ENCODE measurements at places on chromosomes 7 and 10.

GRCh38 chr10:6543431-6544005, 36.6 kb downstream of the PRKCQ start:
- no peak for DNase-seq

- DNase-seq: no peak
Observed at GRCh38 chr10:16626697-16627096, 105.0 kb upstream of the C1QL3 start.

GRCh38 chr7:17299483-17299991, 1.1 kb downstream of the AHR start:
- peak; percentile 41 for DNase-seq

DNA sequence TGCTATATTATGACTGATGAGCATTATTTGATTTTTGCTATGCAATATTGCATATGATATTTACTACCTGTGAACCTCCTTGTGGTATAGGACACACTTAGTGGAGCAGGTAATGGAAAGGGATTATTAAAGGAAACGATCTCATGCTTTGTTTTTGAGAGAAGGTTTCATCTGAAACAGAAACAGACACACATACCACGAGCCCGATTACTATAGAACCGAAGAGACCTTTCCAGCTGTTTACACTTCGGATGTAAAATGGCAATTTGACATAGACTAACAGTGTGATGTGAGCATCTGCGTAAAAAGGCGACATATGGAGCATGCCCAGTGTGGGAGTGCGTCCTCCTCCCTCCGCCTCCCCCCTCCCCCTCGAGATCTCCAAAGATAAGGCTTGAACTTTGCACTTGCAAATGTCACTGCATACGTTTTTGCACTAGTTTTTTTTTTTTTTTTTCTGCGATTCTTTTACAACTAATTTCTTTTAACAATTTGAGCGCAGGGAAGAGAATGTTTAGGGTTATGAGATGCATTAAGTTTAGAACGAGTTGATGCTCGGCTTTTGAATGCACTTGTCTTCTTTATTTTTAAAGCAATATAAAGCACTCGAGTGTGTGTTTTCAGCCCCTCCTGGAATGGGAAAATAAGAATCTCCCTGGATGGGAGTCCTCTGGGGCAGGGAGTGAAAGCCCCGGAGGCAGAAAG, 251.0 kb downstream of the NSUN6 start:
- DNase-seq: peak; percentile 9

- no peak for DNase-seq
Observed at GRCh38 chr7:20021831-20022230, 195.4 kb downstream of the MACC1 start.

DNA sequence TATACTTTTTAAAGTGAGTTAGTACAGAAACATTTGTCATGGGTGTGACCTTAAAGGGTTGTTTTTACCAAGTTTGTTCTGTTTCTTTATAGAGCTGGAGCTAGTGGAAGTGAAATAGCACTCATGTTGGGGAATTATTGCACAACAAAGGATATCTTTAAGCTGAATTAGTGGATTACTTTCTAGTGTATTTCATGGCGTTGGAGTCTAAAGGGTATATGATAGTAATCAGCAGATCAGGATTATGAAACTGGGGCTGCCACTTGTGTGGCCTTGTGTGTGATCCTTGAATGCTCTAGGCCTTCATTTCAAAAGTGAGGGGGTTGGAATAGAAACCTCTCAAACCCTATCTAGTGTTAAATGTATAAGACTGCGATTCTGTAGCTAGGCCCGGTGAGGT, 123.6 kb downstream of the LYZL1 start:
- DNase-seq: no peak

GRCh38 chr10:29078919-29079318, 210.0 kb upstream of the LYZL1 start:
- DNase-seq: no peak

DNA sequence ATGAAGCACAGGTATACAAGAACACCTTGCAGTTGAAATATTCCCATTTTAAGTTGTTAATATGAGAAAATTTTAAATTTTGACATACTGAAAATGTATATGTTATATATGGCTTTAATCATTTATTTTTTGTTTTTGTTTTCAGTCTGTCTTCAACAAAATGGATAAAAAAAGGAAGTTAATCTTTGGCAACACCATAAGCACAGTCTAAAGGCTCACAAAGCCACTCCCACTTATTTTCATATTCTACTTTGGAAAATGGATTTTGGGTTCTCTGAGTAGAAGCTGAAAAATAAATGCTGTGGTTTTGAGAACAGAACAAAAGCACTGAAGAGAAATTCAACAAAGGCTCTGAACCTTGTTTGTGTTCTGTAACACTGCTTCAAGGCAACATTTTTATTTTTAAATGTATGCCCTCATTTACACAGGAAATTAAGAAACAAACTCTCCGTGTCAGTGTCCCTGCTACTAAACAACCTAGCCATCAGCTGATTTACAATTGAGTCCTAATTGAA, 81.3 kb upstream of the LRRN3 start:
- no peak for DNase-seq

DNA sequence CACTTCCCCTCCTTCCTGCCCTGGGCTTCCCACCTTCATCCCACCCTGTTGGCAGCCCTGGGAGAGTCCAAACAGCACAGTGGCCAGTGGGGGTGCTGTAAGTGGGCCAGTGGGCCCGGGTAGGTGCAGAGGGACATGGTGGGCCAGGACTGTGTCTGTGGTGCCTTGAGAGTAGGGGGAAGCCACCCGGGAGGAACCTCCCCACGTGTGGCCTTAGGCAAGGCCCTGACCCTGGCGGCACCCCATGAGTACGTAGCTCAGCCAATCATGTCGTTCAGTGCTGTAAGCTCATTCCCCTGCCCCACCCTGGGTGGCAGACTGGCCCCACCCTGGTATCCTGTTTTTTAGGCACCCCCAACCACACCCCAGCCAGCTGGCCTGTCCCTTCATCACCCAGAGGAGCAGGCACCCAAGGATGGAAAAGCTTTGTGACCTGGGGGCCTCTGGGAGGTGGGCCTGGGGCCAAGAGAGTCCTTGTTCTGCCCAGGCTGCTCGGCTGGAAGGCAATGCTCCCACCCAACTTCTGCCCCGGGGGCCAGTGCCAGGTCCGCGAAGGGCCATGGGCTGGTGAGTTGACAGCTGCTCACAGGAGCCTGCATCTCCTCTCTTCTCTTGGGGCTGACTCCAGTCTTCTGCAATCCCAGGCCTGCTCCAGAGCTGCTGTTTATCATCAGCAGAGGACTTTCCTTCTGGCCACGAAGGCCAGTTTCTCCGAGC, 41.6 kb downstream of the TSPAN15 start:
- no peak for DNase-seq

All from midbrain (tissue), 1 donor.